Fibroblast of mammary gland (primary cell): ENCODE measurements at places on chromosomes 7 and 10.

- DNase-seq: no peak
These were observed 606.5 kb upstream of the PFKP start for GRCh38 chr10:2460812-2461211.

GRCh38 chr7:42253316-42253715 lies 16.3 kb upstream of the GLI3 start:
- peak; percentile 44 for DNase-seq

DNA sequence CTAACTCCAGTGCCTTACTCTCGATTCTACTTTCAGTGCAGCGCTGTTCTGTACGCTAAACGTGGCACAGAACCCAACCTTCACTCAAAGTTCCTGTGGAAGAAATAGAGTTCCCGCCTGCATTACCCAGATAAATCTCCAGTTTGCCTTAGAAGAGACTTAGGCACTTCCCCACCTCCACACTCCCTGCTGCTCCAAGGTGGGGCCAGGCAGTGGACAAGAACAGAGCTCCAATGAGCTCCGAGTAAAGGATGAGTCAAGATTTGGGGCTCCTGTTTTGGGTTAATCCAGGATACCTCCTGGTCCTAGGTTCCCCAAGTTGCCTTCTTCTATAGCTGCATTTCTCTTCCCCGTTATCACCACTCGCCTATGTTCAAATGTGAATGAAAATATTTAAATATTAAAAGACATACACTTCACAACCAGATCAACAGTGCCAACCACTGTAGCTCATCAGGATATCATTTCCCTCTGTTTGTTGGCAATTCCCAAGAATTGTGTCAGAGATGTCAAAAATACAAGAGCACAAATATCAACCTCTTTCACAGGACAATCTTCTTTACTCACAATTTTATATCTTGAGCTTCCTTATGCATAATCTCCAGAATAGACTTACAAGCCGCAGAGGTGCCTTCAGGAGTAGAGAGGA lies 48.0 kb downstream of the MALSU1 start:
- no peak for DNase-seq

DNA sequence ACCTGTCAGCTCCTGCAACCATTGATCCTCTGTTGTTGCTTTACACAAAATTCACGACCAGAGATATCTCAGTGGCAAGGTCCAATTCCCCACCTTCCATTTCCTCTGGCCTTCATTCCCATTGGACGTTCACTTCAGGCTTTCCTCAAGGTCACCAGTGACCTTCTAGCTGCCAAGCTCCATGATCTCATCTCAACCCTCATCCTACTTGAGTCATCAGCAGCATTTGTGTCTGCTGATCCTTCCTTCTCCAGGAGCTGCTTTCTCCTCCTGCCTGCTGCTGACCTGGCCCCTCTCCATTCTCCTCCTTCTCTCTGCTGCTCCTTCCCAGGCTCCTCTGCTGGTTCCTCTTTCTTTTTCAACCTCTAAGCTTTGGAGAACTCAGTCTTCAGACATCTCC lies 66.2 kb upstream of the C10orf90 start:
- peak; percentile 78 for DNase-seq

GRCh38 chr7:141246426-141246825 lies 172.6 kb downstream of the TMEM178B start:
- DNase-seq: no peak

DNA sequence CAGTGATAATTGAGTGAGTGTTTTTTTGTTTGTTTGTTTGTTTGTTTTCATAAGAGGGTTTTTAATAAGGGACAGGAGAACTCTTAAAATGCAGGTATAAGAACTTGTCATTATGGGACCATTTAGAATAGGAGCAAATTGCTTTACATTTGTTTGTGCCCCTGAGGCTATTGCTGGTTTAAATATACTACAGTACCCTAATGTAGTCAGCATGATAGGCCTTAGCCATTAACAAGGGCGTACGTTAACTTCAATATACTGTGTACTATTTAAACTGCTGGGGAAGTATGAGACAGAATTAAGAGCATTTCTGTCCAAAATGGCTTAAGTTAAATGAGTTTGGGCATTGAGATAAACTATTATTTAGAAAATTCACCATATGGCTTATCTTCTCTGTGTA lies 26.2 kb downstream of the PRKAR2B start:
- DNase-seq: no peak

GRCh38 chr7:38171623-38172391 lies 6.2 kb upstream of the STARD3NL start:
- no peak for DNase-seq

DNA sequence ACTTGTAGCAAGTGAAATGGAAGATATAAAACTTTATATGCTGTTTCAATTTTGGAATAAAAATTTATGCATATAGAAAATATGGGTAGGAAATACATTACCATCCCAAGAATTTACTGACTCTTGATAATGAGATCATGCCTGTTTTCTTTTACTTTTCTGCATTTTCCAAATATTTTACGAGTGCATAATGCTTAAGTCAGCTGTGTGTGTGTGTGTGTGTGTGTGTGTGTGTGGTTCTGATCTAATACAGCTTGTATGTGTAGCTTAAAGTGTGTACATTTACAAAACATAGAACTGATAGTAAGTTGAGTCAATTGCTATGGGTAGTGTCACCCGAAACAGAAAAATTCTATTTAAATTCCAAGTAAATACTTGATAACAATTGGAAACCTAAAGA lies 315.9 kb upstream of the LRRN3 start:
- peak; percentile 4 for DNase-seq

DNA sequence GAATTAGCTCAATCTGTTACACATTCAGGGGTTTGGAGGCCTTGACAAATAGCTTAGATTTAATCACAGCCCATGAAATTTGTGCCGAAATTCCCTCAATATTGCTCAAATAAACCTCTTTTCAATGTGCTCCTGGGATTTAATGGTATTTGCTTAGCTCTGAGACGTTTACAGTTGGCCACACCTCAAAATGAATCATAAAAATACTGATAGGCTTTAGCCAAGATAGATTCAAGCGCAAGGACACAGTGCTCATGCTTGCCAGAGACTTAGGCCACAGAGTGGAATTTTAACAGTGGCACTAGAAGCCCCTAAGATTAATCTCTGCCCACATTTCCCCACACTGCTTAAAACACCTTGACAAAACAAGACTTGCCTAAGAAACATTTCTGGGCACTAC lies 2.3 kb upstream of the SEMA3C start:
- DNase-seq: peak; percentile 39

DNA sequence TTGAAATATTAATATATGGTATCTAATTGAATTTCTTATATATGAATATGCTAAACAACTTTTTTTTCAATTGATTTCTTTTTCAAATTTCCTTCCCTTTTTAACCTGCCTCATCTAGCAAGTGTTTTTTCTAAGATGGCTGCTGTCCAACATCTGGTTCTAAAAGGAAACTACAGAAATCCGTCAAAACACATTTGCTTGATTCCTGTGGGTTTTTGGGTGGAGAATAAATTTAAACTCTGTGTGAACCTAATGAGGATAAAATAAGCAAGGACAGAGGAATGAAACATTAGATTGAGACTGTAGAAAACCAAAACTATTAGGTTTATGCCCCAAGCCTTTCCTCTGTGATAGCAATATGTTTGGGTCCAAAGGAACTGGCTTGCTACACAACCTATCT lies 75.5 kb upstream of the STARD3NL start:
- peak; percentile 22 for DNase-seq

DNA sequence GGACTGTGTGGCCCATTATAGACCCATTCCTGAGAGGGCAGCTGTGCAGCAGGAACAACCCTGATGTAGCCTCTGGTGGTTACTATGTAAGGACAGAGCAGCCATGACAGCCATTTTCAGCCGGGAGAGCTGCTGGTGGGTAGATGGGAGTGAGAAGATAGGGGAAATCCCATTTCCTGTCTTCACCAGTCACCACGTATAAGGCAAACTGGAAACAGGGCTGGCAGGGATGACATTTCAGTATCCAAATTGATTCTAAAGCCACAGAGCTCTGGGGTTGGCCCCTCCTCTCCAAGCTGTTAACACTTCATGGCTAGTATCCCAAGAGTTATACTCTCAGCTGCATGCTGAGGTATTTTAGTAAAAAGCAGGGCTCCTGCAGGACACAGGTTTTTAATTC lies 15.2 kb upstream of the FZD1 start:
- DNase-seq: peak; percentile 34

- no peak for DNase-seq
These were observed 92.7 kb downstream of the RSU1 start for GRCh38 chr10:16724509-16724908.

GRCh38 chr7:91199601-91200000 lies 64.6 kb upstream of the FZD1 start:
- no peak for DNase-seq

- peak; percentile 46 for DNase-seq
These were observed 262.8 kb upstream of the AOAH start for GRCh38 chr7:36986948-36987724.

DNA sequence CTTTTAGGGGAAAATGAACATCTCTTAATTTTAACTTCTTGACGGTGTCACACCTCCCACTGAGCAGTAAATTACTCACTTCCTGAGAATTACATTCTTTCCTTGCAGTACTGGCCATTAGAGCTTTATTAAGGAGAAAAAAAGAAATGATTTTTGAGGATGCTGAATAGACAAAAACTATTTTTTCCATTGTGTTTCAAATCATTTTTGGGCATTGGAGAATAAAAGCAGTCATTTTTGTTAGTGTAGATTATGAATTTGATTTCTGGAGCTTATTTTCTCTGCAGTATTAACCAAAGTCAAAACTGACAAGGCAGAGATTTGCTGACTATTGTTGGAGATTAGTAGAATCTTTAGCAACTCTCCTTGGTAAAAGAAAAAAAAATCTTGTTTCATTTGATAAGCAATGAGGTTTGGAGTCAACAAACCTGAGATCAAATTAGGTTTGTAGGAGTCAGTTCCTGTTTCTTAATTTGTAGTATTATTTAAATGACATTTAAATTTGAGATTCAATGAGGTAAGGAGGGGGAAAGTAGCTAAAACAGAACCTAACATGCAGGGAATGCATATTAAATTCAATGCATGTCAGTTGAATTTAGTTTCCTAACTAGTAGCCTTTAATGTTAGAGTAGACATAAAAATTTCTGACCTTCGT lies 70.6 kb downstream of the AP3M1 start:
- DNase-seq: no peak

GRCh38 chr10:9833942-9834341 lies 1183.7 kb upstream of the CELF2 start:
- DNase-seq: no peak

GRCh38 chr10:108014902-108015177 lies 850.3 kb upstream of the SORCS1 start:
- DNase-seq: no peak

DNA sequence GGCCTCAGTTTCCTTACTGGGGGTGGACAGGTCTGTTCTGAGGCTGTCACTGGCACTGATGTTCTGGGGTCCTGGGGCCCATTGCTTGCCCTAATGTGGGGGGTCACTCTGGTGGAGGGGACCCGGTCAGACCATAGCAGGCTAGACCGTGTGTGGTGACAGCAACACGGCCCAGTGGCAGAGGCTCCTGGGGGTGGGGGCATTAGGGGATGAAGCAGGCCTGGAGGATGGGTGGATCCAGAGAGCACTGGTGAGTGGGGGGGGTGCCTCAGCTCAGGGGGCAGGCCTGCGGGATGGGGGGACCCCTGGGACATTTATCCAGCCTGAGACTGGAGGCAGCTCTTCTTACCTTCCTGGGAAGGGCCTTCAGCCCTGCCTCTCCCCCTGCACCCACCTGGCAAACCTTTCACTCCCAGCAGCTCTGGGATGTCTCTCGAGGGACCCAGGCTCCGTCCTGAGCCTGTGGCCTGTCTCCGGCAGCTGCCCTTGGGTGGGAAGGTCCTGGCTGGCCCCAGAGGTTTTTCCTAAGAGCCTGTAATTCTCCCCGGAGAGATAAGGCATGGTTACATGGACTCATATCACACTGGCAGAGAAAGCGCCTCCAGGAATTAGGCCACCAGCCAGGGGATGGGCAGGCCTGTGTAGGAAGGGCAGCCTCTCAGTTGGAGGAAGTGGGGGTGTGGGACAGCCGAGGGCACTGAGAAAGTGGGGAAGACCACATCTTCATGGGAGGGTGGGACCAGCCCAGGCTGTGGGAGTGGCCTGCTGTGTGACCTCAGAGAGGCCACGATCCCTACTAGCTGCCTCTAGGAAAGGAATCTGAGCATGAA lies 147.7 kb downstream of the UBE2H start:
- DNase-seq: no peak

DNA sequence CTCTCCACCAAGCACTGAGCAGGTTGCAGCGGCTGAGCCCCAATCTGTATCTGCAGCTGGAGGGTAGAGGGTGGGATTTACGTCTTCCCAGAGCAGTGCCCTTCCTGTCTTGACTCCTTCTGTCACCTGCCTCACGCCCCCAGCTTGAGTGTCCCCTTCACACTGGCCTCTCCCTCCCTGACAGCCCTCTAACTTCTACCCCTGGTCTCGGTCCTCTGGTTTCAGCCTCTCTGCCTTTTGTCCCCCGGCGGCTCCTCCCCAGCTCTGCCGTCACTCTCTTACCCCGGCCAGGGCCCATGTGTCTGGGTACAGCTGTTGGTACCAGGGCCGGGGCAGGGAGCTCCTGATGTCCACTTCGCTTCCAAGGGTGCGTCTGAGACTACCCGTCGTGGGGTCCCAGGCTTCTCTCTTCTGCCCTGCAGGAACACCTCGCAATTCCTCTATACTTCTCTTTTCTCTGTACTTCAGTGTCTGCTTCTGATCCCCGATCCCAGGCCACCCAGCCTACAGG lies 654 bp downstream of the MUC3A start:
- DNase-seq: no peak

DNA sequence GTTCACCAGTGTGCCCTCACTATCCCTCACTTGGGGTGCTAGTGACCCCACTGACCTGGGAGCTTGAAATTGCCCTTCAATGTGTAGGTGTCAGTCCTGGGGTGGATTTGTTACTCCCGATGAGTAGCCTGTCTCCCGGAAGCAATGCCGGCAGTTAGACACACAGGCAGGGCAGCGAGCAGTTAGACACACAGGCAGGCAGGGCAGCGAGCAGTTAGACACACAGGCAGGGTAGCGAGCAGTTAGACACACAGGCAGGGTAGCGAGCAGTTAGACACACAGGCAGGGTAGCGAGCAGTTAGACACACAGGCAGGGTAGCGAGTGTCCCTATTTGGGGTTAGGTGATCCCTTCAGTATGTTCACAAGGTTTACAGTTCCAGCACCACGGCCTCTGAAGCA lies 44.0 kb downstream of the VWA2 start:
- DNase-seq: no peak

- DNase-seq: no peak
These were observed 617.9 kb upstream of the GRM3 start for GRCh38 chr7:86025807-86026206.

- no peak for DNase-seq
These were observed 329.8 kb upstream of the MBL2 start for GRCh38 chr10:53102424-53102823.

DNA sequence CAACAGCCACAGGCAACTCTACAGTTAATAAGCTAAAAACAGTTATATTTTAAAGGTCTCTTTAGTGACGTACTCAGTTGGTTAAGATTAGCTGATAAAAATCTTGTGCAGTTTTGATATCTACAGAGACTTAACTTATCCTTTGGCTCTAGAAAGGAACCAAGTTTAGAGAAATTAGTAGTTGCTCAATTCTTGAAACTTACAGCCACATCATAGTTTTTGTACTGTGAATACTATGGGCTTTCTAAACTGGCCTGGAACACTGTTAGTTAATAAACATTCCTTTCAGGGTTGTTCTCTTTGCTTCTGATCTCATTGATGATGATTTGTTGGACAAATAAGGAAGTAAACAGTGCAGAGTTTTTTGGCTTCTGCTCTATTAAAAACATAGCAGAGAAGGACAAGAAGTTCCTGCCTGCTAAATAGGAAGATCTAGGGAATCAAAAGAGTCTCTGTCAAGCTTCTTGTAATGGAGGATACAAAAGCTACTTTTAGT lies 73.1 kb downstream of the MKLN1 start:
- DNase-seq: peak; percentile 70
